ENCODE measurements at places on chromosomes 6 and 20.

DNA sequence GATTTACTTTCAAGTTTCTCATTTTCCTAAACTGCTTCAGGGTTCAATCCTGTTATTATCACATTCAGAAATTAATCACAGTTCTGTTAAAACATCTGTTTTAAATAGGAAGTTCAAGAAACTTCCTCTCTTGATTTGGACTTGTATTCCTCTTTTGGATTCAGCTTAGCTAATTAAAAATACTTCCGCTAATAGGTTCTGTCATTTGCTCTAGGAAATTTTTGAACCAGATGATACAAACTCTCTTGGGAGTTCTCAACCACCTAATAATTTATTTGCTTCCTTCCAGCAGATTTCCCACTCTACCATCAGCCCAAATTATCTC is 15.9 kb upstream of the TMEM30A start:
- no peak for DNase-seq

DNA sequence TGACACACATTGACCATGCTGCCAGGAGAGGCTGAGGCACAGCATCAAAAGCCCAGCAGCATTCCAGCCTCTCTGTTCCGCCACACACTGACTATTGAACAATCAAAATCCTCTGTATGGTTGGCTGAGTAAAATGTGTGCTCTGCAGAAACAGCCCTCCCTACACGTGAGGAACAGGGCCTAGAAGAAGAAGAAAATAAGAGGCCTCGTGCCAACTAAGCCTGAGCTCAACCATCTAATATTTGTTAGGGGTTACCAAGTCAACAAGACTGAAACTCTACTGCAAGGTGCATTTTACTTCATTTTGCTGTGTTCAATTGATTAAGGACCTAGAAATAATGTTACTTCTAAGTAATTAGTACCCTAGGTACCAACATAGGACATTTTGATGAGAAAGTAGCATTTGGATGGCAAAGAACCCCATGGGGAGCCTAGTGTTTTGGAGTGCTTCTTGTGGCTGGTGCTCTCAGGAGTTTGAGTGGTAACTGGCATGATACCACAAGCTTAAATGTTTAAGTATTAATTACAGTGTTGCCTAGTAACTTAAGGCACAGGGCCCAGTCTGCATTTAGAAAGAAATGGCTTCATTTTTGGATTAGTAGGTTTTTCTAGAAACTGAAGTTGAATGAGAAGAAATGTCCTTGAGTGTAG is 146.6 kb upstream of the PLN start:
- DNase-seq = no peak

DNA sequence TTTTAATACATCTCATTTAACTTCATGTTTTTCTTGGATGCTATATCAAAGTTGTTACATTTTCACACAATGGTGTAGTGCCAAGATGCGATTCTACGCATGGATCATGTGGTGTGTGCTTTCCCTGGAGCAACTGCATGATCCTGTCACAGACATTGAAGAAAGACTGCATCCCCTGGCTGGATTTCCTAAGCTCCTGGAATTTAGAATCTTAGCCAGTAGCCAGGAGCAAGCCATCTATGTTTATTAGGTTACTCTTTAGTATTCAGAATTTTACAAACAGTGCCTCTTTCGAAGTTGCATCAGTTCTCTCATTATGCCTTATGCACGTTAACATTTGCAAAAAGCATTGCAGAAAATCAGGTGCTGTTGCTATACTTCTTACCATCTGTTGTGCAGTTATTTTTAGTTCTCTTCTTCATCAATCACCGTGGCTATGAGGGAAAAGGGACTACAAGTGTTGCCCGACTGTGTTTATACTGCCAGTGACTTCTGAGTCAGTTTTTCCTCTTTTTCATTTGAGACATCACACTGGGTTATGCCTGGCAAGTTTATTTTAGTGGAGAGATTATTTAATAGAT is 584.2 kb downstream of the BCKDHB start:
- no peak for DNase-seq

DNA sequence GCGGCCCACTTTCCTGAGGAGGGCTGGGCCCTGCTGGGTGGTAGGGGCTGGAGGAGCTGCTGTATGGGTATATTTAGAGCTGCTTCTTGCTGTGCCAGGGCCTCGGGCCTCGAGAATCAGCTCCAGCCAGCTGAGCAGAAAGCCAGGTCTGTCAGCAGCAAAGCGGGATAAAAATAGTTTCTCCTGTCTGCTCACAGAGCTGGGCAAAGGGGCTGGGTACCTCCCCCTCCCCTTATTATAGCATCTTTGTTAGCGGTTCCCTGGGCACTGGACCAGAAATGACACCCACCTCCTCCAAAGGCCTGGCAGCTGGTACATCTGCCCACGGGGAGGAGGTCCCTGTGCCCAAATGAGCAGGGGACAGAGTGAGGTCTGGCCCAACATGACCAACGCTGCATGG is 6.0 kb downstream of the SCRT2 start:
- DNase-seq = no peak

DNA sequence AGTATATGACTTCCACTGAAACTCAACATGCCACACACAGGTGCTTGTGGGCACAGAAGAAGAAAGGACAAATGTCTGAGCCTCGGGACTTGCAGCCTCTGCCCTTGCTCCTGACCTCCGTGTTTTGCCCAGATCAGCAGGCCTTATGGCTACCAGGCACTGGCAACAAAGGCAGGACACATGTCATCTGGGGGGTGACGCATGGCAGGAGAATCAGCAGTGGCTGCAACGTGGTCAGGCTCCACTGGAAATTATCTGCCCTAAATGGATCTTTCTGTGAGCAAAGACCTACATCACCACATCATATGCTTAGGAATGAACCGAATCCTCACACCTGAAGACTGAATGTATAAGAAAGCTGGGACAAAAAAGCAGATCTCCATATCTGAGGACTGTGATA is 78.9 kb downstream of the ELOVL5 start:
- DNase-seq = no peak

GRCh38 chr6:99711925-99712324 is 105.3 kb downstream of the PRDM13 start:
- DNase-seq = no peak

- peak; percentile 44 for DNase-seq
These were observed 140.4 kb downstream of the IMPG1 start for GRCh38 chr6:75932067-75932466.

- DNase-seq = no peak
These were observed 158.6 kb upstream of the TNFAIP3 start for GRCh38 chr6:137708481-137708880.

DNA sequence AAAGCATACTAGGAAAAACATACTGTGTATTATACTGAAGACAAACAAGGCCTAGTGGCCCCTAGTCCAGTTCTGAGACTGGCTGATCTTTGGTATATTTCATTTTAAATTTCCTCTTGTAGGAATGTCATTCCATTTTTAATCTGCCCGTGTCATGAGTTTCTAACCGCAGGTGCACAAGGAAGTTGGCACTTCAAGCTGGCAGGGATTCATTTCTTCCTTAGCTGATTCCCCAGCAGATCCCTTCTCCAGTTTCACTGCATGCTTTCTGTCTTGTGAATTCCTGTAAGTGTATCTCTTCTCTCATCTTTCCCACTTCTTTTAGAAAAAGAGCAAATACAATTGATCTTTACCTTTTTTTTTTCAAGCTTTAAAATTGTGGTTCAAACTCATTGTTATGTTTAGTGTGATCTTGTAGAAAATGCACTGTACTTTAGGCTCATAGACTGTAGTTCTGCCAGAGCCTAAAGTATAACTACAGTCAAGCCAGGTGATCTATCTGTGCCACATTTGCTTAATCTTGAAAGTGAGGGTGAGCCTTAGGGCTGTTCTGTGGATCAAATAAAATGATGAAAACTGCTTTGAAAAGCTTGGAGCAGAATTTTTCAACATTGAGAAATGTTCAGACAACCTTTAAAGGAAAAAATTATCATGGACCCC is 37.0 kb downstream of the RNF217 start:
- DNase-seq = peak; percentile 20

GRCh38 chr20:57693670-57694329 is 16.0 kb downstream of the PMEPA1 start:
- DNase-seq = no peak

DNA sequence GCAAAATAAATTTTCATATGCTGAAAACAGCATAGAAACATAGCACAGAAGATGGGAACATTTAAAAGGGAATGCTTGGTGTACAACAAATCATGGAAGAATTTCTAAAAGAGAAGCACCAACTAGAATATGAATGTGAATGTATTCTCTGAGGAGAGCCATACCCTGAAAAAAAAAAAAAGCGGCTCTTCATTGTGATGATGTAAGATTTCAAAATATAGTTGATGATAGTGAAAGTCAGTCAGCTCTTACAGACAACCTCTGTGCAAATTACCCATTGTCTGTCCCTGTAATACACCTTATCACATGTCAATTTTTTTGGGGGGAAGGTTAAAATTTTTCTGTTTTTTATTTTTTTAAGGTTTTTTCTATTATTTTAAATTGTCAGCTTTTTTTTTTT is 58.6 kb upstream of the PTCHD4 start:
- no peak for DNase-seq

- no peak for DNase-seq
These were observed 124.6 kb upstream of the CDH4 start for GRCh38 chr20:61127311-61128039.

GRCh38 chr6:30974490-30975252 is 8.8 kb upstream of the MUC21 start:
- peak; percentile 41 for DNase-seq

- DNase-seq = no peak
These were observed 121.1 kb downstream of the GMDS start for GRCh38 chr6:2124260-2124709.

- peak; percentile 78 for DNase-seq
These were observed 8.8 kb upstream of the NDRG3 start for GRCh38 chr20:36754656-36755222.

DNA sequence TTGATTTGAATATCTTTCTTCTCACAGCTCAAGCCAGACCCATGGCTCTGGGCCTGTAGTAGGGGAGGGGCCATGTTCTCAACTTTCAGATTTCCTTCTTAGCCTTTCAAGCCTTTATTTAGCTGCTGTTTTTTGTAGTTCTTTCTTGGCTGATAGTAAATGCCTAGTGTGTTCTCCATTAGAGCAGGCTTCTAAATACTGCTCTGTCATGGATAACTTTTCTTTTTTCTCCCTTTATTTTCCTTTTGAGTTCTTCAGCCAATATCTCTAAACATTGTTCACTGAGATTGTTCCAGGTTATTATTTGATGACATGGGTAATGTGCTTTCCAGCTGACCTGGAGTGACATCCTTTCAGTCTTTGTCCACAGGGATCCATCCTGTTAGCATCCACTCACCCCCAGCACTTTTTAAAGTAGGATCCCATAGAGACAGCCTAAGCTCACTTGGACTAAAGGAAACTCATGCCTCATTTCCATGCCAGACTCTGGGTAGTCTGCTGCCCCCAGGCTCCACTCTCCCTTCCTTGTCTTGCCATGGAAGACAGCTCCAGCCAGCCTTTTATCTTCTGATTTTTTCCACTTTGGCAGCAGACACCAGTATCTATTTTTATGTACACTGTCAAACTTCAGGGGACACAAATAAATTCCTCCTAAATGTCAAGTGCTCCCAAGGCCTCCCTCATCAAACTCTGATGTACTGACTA is 645.6 kb downstream of the RNF144B start:
- DNase-seq = no peak

DNA sequence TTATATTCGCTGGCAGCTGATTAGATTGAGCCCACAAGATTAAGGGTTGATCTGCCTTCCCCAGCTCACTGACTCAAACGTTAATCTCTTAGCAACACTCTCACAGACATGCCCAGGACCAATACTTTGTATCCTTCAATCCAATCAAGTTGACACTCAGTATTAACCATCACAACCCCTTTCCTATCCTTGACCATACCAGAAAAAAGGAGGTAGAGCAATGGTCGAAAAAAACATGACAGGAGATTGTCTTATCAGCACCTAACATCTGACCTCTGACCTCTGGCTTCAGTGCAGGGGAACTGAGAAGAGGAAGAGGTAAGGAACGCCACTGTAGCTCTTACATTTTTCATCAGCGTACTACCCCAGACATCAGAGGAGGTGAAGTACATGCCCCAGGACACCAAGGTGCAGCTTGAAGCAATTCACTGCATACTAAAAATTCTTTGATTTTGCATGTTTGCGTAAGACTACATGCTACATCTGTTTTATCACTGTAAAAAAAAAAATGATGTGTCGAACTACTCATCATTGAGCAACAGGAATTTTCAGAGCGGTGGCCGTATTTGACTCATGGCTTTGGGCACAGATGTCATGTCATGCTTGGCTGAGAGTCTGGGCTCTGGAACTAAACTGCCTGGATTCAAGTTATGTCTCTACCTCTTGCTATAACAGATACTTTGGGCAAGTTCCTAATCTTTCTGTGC is 188.0 kb upstream of the TAB2 start:
- no peak for DNase-seq

DNA sequence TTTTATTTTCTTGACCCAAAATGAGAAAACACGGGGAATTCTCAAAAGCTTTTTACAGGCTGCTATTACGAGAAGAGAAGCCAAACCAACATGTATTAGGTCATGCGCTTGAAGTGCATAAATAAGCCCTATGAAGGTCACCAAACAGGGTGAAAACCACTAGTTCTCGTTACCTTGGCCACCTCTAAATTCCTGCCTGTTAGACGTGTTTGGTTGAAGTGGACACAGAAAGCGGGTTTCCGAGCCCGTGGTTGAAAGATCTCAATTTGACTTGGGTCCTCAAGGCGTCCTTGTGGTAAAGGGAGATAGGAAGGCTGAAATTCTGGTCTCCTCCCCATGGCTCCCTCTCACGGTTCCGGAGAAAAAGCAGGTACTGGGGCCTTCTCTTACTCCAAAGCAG is 6.2 kb downstream of the EYA2 start:
- DNase-seq = no peak

DNA sequence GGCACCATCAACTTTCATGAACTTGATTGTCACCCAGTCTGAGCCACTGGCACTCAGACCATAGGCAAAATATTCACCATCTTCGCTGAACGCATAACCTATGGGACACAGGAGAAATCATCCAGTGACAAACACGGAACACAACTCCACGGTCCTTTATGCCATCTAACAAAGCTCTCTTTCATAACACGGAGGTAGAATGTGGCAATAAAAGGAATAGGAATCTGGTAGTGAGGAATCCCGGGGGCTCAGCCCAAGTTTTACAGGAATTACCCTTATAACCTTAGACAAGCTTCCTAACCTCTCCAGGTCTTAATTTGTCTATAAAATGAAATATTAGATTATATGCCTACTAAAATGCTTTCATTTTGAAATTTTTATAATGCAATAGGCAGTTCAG is 29.4 kb downstream of the PREP start:
- no peak for DNase-seq

DNA sequence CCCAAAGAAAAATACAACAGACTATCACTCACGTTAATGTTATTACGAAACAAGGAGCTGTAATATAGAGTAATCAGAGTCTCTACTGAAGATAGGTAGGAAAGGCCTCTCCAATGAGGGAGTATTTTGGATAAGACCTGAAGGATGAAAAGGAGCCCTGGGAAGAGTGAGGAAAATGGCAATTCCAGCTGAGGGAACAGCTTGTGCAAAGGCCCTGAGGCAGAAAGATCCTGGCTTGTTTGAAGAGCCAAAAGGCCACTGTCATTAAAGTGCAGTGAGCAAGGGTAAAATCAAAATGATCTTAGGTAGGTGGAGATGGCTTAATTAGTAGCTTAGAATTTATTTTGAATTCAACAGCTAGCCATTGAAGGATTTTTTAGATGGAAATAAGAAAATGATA is 138.6 kb downstream of the KHDC1L start:
- no peak for DNase-seq
